B cell (primary cell): ENCODE measurements at places on chromosomes 13 and 19.

DNA sequence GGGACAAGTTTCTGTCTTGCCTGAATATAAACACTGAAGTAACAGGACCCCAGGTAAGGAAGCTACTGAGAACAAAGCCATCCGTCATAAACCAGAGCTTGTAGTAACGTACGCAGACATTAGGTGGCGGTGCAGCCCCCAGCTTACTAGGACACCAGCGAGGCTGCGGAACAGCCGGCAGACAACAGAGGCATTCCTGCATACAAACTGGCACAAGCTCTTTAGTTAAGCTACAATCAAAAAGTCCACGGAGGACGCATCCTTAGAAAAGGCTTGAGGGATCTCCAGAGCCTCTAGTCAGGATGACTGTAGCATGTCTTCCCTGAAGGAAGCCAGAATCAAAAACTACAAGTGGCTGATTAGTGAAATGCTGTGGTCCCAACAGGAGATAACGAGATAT is 26.2 kb downstream of the ZNF160 start:
- DNase-seq, result peak; percentile 20

- no peak for DNase-seq
Observed at GRCh38 chr13:23678795-23679194, 108.6 kb downstream of the TNFRSF19 start.

- DNase-seq, result no peak
Observed at GRCh38 chr19:3157096-3157845, 21.3 kb upstream of the S1PR4 start.

GRCh38 chr13:37456041-37456440 is 142.5 kb downstream of the POSTN start:
- no peak for DNase-seq

DNA sequence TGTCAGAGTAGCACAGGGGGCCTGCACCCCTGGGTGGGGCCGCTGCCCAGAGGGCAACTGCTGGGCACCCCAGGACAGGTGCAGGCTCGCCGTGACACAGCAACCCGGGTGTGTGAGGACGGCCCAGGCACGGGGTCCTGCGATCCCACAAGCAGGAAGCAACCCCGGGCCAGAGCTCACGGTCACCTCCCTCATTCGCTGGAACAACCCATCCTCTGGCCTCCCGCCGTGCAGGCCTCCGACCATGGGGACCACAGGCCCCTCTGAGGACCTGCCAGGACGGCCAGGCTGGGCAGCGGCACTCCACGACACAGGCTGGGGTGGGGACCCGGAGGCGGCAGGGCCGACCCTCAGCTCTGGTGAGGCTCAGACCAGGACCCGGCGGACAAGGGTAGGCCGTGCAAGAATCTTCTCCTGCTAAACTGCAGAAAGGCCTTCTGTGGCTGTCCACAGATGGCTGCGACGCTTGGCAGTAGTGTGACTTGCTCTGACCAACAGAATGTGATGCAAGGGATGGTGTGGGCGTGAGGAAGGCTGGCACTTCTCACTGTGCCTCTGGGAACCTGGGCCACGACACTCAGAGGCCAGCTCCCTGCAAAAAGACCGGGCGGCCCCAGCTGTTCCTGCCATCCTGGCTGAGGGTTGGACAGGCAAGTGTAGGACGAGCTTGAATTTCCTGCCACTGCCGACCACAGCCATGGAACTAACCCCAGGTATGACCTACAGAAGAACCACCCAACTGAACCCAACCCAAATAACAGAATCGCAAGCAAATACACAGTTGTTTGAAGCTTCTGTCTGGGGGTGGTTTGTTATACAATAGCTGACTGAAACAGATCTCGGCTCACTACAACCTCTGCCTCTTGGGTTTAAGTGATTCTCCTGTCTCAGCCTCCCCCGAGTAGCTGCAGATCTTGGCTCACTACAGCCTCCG is 26.5 kb downstream of the PIP5K1C start:
- no peak for DNase-seq

- DNase-seq, result no peak
Observed at GRCh38 chr13:77338329-77338728, 11.4 kb upstream of the MYCBP2 start.

- peak; percentile 81 for DNase-seq
Observed at GRCh38 chr13:52195401-52195837, 36.0 kb upstream of the NEK3 start.

GRCh38 chr13:36528105-36528504 is 95.8 kb downstream of the CCNA1 start:
- DNase-seq, result no peak

GRCh38 chr19:8702350-8702749 is 3.8 kb upstream of the ACTL9 start:
- DNase-seq, result no peak

DNA sequence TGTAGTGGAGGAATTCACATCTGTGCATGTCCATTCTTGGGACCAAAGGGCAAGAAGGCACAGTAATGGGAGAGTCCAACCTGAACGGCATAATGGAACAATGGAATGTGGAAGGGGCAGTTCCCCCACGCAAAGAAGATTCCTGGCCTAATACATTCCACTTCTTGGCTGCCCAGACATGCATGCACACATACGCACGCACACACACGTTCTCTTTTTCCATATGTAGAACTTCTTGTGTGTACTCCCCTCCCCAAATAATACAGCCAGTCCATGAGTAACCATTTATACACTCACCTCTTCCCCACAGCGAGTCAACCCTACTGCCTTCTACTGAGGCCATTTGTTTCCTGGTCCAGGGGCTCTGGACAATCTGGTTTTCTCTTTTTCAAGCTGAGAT is 6.0 kb upstream of the STK24 start:
- no peak for DNase-seq

DNA sequence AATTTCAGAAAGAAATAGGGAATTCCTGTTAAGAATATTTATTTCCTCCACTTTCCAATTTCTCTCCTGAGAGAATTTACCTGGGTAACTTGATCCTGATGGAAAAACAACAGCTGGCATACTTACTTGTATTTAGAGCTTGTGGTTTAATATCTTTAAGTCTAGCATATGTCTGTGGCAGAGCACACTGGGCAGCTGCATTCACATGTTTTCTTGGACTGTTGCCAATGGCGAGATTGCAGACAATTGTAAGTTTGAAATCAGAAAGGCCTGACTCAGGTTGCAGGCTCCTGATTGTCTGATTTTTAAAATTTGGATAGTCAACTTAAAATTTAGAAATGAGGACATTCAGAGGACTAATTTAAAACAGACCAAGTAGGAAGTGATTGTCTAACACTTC is 66.9 kb downstream of the NHLRC3 start:
- no peak for DNase-seq

- DNase-seq, result no peak
Observed at GRCh38 chr13:67231289-67232000, 1.3 kb upstream of the PCDH9 start.

DNA sequence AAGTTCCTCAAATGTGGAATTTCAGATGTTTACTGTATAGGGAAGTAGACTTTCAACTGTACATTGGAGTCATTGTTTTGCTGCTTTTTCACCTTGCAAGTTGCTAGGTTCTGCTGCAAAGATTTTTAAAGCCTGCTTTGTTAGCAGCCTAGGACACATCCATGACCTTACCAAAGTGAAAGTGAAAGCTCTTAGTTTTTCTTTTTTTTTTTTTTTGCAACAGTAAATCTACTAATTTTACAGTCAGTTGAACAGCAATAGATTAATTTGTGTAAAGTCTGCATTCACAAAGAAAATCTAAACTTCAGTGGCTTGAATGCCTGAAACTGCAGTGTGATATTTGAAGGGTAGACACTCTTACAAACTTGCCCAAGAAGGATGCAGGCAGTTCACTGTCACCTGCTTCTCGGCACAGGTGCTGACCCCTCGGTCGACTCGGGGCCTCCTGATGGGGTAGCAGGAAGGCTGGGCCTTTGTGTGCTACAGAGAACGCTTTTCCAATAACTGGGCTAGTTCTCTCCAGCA is 5.0 kb upstream of the MTIF3 start:
- DNase-seq, result peak; percentile 45

GRCh38 chr13:39525506-39525905 is 77.5 kb downstream of the LHFPL6 start:
- DNase-seq, result no peak

GRCh38 chr13:47288546-47288945 is 391.7 kb upstream of the HTR2A start:
- no peak for DNase-seq

DNA sequence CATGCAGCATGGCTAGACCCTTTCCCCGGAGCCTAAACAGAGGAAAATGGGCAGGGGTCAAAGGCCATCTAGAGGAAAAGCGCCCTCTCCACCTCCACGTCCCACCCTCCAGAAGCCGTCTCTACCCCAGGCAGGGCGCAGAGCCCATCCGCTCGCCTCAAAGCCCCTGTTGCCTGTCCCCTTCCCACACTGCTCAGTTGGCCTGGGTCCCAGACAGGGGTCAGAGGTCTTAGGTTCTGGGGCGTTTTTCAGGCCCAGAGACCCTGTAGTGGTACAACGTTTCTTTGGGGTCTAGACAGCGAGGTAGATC is 285 bp downstream of the TMEM143 start:
- DNase-seq, result no peak

GRCh38 chr13:104160536-104160935 is 1094.3 kb upstream of the SLC10A2 start:
- DNase-seq, result no peak
